Stimulated activated CD4-positive, alpha-beta T cell treated with anti-CD3 and anti-CD28 coated beads, Interleukin-12 subunit alpha, Interleukin-12 subunit beta, amount 100 ng/mL, for 4 hours (primary cell): ENCODE measurements at places on chromosomes 3 and 15.
A peak's percentile ranks its signal among the peaks of the same experiment; 100 is the strongest.

DNA sequence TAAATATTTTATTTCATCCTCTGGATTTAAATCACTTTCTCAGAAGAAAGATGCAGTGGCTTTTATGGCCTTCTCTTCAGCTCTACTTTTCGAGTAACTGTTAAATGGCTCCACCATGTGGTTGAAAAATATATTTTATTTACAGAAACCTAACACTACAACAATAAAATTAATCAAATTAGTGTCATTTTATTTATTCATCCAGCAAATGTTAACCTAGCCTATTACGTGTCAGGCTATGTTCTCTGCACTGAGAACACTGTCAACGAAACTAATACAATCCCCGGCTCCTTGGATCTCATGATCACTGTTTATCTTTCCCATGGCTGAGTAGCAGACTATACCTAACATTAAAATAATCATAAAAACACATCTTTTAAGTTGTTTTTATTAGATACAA is 148.0 kb upstream of the OSTN start:
- no peak for DNase-seq

- DNase-seq = no peak
Observed at GRCh38 chr15:59236394-59236793, 29.8 kb downstream of the LDHAL6B start.

DNA sequence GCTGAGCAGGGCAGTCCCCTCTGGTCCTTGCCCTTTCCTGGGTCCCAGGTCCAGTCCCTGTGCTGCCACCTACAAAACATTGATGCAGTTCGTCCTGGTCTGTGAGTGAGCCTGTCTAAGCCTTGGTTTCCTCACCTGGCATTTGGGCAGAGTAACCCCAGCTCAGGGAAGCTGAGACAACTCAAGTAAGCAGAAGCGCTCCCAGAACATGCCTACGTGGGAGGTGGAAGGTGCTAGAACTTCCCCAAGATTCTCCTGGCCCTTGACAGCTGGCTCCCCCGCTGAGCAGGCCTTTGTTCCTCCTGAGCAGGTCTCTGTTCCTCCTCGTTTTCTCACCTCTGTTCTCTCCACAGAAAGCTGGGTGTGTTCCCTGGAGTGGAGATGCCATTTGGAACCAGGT is 30.5 kb downstream of the PRR20G start:
- DNase-seq = no peak

- DNase-seq = no peak
Observed at GRCh38 chr3:129518581-129518980, 9.9 kb upstream of the RHO start.

- DNase-seq = no peak
Observed at GRCh38 chr3:132380920-132381319, 36.4 kb upstream of the DNAJC13 start.

- no peak for DNase-seq
Observed at GRCh38 chr3:34139566-34139965, 341.1 kb downstream of the PDCD6IP start.

- DNase-seq = no peak
Observed at GRCh38 chr3:65659396-65659795, 379.3 kb downstream of the MAGI1 start.

- no peak for DNase-seq
Observed at GRCh38 chr15:73753250-73754130, at the start of gene INSYN1. INSYN1 (minus strand) TSS chr15:73753351; CDS start chr15:73751130, 2,221 bp downstream.

- no peak for DNase-seq
Observed at GRCh38 chr15:29133321-29133720, 136.3 kb downstream of the NSMCE3 start.

DNA sequence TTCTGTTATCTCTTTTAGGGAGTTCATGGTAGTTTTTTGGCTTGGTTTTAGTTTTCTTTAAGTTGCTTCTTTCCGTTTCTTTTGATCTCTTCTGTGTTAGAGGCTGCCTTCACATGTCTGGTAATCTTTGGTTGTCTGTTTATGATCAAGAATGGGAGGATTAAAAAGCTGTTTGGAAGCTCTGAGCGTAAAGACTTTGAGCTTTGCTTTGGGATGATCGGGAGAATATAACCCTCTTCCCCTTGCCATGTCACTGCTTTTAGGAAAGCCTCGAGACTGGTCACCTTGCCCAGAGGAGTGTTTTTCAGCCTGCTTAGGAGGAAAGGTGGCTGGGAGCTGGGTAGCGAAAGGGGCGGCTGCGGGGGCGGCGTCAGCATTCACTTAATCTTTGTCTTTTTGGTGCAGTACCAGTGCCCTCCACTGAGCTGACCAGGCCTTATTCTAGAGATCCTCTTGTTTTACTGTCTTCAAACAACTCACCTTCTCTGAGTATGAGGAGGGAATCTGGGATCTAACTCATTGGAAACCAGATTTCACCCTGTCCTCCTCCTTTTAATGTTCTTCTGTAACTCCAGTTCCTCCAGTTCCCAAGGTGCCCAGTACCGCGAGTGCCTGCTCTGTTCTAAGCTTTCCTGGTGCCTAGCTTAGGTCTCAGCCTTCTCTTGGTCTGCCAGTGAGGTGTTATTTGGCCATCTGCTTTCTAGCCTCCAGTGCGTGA is 15.5 kb downstream of the TATDN2 start:
- peak; percentile 65 for DNase-seq
